ENCODE measurements at places on chromosomes 5 and 9. TPM values are rescaled to one million over a fixed set of nuclear protein-coding genes. Genes with fewer than 3 reads are reported as not detected.

NUTM2G gene
- total RNA-seq, result not detected

FST gene
- 29.1 TPM for total RNA-seq

ADGRD2 gene
- not detected for total RNA-seq

ENTREP1 gene
- under 0.01 TPM for total RNA-seq

OR1Q1 gene
- not detected for total RNA-seq

PCDHA8 gene
- total RNA-seq, result 0.17 TPM

ZFP2 gene
- total RNA-seq, result 2.6 TPM

FRMD3 gene
- total RNA-seq, result 0.26 TPM

CCDC183 gene
- total RNA-seq, result 0.32 TPM

GFRA3 gene
- total RNA-seq, result not detected

SLC4A9 gene
- total RNA-seq, result not detected

WDR38 gene
- total RNA-seq, result not detected

KIF24 gene
- 0.63 TPM for total RNA-seq

HTR1A gene
- total RNA-seq, result not detected

TAF11L8 gene
- not detected for total RNA-seq

SPATA6L gene
- total RNA-seq, result 0.26 TPM

GRM6 gene
- under 0.01 TPM for total RNA-seq

EXD3 gene
- 9.5 TPM for total RNA-seq

RNF183 gene
- total RNA-seq, result not detected

IL17B gene
- total RNA-seq, result not detected

SPATA31D4 gene
- not detected for total RNA-seq

STK32A gene
- total RNA-seq, result 0.09 TPM

PAXX gene
- total RNA-seq, result 5.8 TPM

FBXL7 gene
- total RNA-seq, result 3.3 TPM

C7 gene
- total RNA-seq, result 0.26 TPM

OTP gene
- not detected for total RNA-seq

PSIP1 gene
- total RNA-seq, result 20.5 TPM

SRP19 gene
- total RNA-seq, result 43.6 TPM

FAM163B gene
- total RNA-seq, result not detected

C9orf50 gene
- under 0.01 TPM for total RNA-seq

BASP1 gene
- total RNA-seq, result 34.2 TPM

C9 gene
- total RNA-seq, result 0.16 TPM

TMOD1 gene
- 0.16 TPM for total RNA-seq

ACTBL2 gene
- total RNA-seq, result under 0.01 TPM

SLC34A3 gene
- not detected for total RNA-seq

WDR55 gene
- total RNA-seq, result 22.4 TPM

ADAMTSL2 gene
- under 0.01 TPM for total RNA-seq

STING1 gene
- 42.2 TPM for total RNA-seq

PCDHGB3 gene
- total RNA-seq, result 5.1 TPM

GADD45G gene
- total RNA-seq, result 3.3 TPM

NUTM2F gene
- total RNA-seq, result not detected
